ENCODE measurements at places on chromosomes 6 and 20.
A peak's percentile ranks its signal among the peaks of the same experiment; 100 is the strongest.

GRCh38 chr6:3400162-3400561 is 56.7 kb downstream of the SLC22A23 start:
- no peak for DNase-seq

DNA sequence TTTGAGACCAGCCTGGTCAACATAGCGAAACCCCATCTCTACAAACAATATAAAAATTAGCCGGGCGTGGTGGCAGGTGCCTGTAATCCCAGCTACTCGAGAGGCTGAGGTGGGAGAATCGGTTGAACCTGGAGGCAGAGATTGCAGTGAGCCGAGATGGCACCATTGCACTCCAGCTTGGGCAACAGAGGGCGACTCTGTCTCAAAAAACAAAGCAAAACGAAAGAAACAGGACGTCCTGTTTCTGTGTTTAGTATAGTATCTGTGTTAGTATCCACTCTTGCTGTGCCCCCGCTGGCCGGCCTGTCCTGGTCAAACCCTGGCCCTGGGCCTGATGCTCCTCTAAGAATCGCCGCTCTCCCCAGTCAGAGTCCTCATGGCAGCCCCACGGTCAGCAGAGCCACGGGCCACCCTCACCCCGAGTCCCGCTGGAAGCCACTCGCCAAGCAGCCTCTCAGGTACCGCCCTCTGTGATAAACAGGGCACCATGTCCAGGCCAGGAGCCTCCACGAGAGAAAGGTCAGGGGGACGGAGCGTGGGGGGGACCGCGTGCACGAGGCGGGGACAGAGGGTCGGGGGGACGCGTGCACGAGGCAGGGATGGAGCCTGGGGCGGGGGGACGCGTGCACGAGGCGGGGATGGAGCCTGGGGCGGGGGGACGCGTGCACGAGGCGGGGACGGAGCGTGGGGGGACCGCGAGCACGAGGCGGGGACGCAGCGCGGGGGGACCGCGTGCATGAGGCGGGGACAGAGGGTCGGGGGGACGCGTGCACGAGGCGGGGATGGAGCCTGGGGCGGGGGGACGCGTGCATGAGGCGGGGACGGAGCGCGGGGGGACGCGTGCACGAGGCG is 384.5 kb downstream of the SMOC2 start:
- DNase-seq: no peak

DNA sequence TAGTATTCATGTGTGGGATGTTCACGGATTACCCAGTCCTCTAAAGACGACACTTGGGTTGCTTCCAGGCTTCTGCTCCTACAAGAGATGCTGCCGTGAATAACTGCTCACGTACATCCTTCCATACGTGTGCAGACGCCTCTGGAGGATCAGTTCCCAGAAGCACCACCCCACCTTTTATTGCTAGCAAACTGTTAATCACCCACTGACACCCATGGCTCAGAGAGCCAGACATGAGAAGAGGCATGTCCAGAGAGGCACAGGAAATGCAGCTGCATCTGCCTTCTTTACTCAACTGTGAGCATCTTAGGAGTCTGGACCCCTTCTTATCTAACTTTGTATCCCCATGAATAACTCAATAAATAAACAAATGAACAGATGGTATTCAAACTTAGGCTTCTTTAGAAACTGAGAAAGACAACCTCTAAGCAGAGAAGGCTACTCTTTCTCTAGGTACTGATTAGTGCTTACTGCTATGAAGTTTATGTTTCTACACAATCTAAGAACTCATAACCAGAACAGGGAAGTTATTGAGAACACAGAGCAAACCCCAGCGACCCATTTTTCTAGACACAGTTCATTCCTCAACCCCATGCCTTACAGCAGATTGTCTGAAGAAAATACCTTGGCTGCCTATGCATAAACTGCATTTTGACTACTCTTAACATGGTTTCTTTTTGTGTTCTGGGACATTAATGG is 228.7 kb upstream of the RREB1 start:
- no peak for DNase-seq

GRCh38 chr6:90397047-90397446 is 100.4 kb upstream of the BACH2 start:
- DNase-seq: no peak

GRCh38 chr6:30321692-30322388 is 4.9 kb upstream of the TRIM39 start:
- no peak for DNase-seq

GRCh38 chr6:11132194-11132888 is 20.8 kb upstream of the ERVFRD-1 start:
- DNase-seq: no peak

GRCh38 chr6:36130667-36131510 is 576 bp downstream of the MAPK13 start:
- DNase-seq: peak; percentile 85

DNA sequence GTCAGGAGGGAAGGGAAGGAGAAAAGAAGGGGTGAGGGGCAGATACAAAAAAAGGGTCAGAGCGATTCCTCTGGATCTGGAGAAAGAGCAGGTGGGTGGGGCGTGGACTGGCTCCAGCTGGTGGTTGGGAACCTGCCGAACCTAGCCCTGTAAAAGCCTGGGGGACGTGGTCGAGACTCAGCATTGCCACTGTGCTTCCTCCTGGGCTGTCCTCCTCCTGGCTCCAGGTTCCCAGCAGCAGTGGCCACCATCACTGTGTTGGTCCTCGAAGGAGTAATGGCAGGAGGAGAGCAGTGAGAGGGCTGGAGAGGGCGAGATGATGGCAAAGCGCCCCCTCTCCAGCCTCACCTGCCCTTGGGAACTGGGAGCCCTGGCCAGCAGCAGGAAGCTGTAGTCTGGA is 3.5 kb upstream of the RAET1L start:
- no peak for DNase-seq

DNA sequence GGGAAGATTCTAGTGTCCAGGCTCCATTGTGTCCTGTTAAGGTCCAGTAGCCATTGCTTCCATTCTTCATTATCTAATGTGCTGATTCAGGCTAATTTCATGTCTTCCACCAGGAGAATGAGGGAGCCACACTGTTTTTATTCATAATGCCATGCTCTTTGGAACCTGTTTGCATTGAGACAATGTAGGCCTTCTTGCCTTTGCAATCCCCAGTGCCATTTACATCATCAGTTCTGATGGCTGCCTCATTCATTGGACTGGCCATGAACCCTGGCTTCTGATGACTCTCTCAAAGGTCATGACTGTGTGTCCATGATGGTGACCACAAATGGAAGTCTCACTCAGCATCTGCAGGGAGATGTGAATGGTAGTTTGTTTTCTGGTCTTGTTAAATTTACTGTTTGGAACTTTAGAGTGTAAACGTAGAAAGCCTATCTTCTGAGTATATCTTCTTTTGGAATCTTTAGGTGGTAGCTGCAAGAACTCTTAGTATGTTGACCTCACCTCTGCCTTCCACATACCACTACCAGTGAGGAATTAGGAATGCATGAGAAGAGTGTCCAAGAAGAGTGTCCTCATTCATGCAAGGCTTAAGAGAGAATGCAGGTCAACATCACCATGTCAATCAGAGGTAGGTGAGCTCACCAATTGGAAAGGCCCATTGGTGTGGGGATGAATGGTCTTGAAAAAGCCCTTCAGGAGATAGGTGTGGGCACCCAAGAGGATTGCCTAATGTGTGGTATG is 42.9 kb upstream of the ZFP64 start:
- DNase-seq: no peak

- no peak for DNase-seq
Measured at GRCh38 chr20:37940858-37941257, 37.9 kb downstream of the VSTM2L start.

- peak; percentile 84 for DNase-seq
Measured at GRCh38 chr6:10886691-10887502, at the start of gene SYCP2L. TSS of gene SYCP2L (plus strand) at chr6:10887052. CDS start at chr6:10887127, 75 bp downstream.

DNA sequence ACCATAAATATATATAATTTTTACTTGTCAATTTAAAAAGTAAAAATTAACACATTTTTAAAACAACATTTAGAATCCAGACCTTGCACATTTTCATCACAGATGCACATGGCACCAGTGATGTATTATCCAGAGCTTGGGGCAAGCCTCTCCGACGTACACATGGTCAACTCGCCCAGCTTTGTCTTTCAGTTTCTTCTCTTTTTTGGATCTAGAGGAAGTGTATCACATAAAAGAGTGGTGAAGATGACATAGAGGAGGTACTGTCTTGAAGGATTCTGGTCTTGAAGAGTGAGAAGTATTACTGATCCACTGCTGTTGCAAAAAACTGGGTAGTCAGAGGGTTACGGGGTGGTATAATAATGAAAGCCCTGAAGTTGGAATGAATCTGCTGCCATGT is 46.9 kb upstream of the TAB2 start:
- no peak for DNase-seq

- peak; percentile 80 for DNase-seq
Measured at GRCh38 chr6:26251354-26252076, 113.5 kb upstream of the BTN3A2 start.

GRCh38 chr6:166595061-166595780 is 8.7 kb upstream of the RAMACL start:
- no peak for DNase-seq

DNA sequence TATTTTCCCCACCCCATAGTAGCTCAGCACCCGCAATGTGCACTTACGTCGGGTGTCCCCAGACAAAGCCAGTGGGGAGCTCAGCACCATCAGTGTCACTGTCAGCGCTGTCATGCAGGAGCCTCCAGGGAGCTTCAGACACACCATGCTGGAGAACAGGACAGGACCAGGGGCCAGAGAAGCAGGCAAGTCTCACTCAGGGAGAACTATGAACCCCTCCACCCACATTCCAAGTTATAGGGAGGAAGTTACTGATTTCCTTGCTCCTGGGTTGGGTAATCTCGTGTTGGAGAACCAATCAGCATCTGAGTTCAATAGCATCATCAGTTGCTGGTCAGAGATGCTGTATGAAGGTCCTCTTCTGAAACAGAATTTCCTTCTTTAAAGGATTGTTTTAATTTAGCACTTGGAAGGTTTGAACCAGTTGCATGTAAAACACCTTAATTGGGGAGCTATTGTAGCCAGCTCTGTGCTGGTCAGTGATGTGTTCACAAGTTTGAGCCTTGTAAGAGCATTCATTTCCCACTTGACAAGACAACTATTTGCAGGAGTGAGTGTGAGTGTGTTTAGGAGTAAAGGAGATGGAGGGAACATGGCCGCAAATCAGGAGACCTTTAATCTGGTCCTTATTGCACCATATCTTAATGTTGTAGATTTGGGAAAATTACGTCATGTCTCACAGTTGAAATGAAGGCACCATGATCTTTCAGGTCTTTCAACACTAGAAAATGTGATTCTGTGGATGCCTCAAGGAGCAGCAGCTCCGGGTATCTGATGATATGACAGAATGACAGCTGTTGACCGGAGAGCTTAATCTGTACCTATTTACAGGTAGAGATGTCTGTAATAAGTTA is at the start of gene HLA-DRB1:
TSS of gene HLA-DRB1 (minus strand) at position 253 of the 854 bp plus-strand sequence. CDS start at position 147, 106 bp downstream.
- peak; percentile 33 for DNase-seq

DNA sequence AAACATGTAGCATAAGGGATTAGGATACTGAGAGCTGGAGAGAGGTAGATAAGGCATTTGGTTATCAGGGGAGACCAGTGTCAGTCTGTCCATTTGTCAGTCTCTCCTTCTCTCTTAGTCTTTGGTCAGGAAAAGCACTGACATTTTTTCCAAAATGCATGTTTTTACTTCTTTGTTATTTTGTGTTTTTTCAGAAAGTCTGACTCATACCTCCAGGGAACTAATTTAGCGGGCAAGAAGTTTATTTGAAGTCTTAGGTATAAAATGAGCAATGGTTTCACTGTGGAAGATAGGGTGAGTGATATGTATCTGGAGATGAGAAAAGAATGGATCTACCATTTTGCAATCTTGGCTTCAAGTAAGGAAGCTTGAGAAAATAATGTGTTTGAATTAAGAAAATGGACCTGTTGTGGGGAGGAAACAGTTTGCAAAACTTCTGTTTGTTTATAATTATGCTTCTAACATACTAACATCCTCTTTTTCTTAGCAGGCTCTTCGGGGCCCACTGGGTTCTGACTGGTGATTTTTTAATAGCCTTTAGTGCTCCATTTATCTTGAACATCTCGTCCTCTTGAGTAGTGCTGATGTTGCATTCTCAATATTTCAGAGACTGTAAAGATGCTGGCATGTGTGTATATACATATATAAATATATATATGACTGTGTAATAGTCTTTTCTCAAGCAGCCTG is 66.9 kb upstream of the FABP7 start:
- DNase-seq: no peak

- DNase-seq: peak; percentile 57
Measured at GRCh38 chr6:108968325-108969316, 120.4 kb downstream of the ARMC2 start.

DNA sequence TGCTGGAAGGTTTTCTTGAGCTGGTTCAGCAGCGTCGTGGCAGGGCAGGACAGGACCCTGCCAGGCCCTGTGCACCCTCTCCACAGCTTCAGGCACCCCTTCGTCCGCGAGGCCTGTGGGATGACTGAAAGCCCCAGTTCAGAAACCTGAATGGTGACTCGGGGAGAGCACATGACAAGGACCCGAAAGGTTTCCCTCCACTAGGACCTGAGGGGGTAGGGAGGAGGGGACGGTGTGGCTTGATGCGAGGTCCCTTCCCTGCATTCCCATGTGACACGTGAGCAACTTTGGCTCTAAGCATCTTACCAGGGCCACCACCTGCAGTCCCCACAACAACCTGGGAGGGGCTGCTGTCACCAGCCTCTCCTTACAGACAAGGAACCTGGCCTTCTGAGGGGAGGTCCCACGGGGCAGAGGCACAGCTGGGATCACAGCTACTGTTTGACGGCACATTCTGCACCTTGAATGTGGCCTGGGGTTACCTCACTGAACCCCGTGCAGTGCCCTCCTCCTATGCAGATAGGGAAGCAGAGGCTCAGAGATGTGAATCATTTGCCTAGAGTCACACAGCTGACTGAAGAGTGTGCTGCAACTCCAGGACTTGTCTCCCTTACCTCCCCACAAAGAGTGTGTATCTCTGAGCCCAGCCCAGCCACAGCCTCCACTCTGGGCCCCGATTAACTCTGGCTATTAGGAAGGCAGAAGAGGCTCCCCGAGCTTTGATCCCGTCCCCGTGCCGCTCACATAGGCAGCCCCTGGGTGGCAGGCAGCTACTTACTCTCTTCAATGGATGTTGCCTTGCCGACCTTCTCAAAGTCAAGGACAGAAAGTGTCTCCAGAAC is 84.6 kb downstream of the PTPN1 start:
- DNase-seq: peak; percentile 76

DNA sequence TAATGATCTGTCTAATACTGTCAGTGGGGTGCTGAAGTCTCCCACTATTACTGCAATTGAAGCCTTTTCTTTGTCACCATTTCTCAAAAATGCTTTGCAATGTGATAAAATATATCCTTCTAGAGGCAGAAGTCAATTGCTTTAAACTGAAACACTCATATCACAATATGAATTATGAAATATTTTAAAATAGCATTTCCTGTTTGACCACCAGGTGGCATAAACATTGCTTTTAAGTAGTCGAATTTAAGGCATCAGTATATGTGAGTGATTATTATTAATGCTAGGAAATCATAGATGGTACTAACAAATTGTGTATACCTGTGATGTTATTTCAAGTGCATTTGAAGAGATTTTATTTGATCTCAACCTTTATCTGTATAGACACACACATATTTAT is 87.5 kb downstream of the MEI4 start:
- peak; percentile 6 for DNase-seq

DNA sequence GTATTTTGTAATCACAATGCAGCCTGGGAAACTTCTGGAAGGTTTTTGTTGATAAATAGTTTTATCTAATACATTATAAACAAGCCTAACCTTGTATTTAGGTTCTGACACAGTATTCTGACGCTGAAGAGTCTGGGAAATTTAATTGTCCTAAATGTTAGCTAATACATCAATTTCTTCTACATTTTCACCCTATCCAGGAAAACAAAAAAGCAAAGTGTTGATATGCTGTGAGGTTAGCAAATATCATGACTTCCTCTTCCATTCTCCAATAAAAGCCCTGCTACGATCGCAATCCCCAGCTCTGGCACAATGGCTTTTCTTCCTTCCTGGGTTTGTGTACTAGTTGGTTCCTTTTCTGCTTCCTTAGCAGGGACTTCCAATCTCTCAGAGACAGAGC is at the start of gene C6orf58:
TSS of gene C6orf58 (plus strand) at position 301 of the 400 bp plus-strand sequence. CDS start at position 313, 12 bp downstream.
- DNase-seq: no peak
